ENCODE measurements at places on chromosomes 16 and 17. TPM values are rescaled to one million over a fixed set of nuclear protein-coding genes. Genes with fewer than 3 reads are reported as not detected.

TNRC6A gene
- total RNA-seq = 82.4 TPM

DNA sequence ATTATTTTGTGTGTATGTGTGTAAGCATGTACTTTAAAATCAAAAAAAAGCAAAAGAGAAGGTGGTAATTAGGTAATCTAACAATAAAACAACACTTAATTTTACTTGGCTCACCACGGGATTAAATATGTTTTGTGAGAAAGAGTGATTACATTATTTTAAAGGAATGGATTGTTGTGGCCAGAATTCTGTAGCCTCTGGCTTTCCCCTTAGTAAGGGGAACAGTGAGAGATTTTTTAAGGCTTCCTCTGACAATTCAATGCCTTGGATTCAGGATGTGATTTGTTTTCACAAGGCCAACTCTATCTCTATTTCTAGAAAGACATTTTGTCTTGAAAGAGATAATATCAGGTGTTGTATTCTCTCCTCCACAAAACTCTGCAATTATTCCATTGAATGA lies 560.3 kb upstream of the CDH8 start:
- DNase-seq = no peak

DNA sequence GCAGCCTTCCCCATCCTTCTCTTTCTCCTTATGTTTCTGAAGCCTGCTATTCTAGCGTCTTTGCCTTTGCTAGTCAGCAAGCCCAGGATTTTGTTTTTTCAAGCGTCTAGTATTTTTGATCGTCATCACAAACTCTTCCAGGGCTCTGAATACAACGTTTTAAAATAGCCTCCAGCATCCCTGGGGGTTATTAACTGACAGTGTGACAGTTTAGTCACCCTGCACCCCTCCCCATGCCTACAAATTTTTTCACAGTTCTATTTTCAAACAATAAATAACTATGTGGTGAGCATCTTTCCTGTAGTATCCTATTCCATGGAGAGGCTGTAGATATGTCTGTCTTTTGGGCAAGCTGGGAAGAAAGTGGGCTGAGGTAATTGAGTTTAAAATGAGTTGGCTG lies 280.9 kb downstream of the MAP2K4 start:
- no peak for DNase-seq

GRCh38 chr16:20676837-20677236 lies 20.6 kb downstream of the ACSM1 start:
- DNase-seq = no peak

DNA sequence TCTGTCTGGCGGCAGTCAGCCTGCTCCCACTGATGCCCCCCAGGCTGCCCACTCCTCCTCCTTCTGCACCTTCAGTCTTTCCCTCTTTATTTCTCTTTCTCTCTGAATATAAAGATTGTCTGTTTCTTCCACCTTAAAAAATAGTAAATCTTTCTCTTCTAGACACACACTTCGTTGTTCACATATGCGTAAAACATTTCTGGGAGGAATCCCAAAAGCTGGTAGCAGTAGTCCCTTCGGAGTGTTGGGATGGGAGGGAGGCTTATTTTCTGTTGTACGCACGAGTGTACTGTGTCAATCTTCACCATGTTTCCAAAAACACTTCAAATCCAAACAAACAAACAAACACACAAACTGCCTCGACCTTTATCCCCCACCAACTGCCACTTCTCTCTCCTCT lies 9.9 kb downstream of the OSBPL7 start:
- peak; percentile 40 for DNase-seq

Measured in natural killer cell treated with Interleukin-12 subunit alpha and Interleukin-12 subunit beta and Interleukin-15 and Interleukin-18, amount 100 ng/mL, for 72 hours (primary cell).